ENCODE measurements at places on chromosomes 3 and 15.
A peak's percentile ranks its signal among the peaks of the same experiment; 100 is the strongest.

- DNase-seq, result no peak
Measured at GRCh38 chr3:57224856-57225255, 2.7 kb upstream of the APPL1 start.

DNA sequence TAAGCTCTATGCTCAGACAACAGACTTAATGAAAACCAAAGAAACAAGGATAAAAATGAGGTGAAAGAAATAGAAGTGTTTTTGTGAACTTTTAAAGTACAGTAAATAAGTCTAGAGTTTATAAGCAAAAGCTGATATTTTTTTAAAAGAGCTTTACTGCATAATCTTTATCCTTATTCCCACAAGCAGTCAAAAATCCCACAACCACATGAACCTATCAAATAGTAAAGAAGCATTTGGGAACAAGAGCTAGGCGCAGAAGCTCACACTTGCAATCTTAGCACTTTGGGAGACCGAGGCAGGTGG lies 103.8 kb upstream of the TJP1 start:
- no peak for DNase-seq

GRCh38 chr15:74957476-74958035 lies 984 bp upstream of the RPP25 start:
- DNase-seq, result peak; percentile 13

GRCh38 chr3:189833996-189834395 lies 202.8 kb downstream of the TP63 start:
- no peak for DNase-seq

DNA sequence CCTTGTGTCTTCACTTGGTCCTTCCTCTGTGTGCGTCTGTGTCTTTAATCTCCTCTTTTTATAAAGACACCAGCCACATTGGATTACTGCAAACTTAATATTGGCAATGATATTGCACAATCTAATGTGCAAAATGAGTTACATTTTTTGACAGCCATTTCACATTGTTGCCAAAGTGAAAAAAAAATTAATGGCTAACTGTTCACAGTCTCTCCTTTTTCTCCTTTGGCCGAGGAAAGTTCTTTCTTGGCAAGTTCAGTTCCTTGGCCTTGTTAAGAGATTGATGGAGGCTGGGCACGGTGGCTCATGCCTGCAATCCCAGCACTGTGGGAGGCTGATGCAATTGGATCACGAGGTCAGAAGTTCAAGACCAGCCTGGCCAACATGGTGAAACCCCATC lies 62.2 kb upstream of the ZNF280D start:
- no peak for DNase-seq

- no peak for DNase-seq
Measured at GRCh38 chr3:66299891-66300290, 79.1 kb downstream of the SLC25A26 start.

- no peak for DNase-seq
Measured at GRCh38 chr3:127487196-127487595, 103.3 kb downstream of the TPRA1 start.

- no peak for DNase-seq
Measured at GRCh38 chr3:24981309-24981708, 446.8 kb upstream of the RARB start.

DNA sequence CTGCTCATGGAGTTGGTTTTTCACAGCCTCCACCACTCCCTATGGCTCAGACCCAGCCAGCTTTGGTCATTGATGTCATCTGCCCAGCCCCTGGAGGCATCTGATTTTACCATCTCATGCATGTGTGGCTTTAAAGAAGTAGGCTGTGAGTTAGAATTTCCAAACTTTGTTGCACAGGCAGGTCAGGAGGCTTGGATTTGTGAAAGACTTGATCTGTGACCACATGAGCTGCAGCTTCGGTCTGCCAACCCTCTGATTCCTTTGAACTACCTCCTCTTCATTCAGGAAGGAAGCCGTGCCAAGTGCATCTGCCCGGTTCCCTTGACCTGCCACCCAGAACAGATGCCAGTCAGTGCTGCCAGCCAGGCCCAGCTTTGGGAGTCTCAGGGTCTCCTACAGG lies 9.2 kb downstream of the CTXND1 start:
- DNase-seq, result no peak

Data from amniotic epithelial cell (primary cell).